ENCODE measurements at places on chromosomes 16 and 17.

- DNase-seq: peak; percentile 56
Observed at GRCh38 chr16:77169650-77170236, 21.2 kb upstream of the MON1B start.

DNA sequence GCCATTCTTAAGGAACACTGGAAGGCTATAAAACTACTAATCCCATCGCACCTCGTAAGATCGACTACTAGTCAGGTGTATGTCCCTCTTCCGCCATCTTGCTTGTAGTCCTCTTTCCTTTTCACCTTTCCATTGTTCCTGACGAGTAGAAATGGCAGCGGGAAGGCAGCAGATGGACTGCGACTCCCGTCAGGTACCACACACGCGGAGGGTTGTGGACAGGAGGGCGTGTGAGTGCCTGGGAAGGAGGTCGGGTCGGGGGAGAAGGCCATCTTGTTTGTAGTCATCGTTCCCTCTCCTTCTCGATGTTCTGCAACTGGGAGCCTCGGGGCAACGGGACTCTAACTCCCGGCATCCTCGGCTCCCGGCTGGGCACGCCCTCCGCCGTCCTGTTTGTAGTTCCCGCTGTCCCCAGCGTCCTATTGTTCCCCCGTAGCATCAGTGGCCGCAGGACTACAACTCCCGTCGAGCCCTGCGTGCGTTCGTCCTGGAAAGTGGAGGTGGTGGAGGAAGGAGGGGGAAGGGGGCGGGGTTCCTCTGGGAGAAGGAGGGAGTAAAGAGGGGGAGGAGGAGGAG is 324 bp upstream of the FBXL19 start:
- DNase-seq: peak; percentile 100

- peak; percentile 60 for DNase-seq
Observed at GRCh38 chr17:8140065-8141029, 11.9 kb downstream of the PER1 start.

GRCh38 chr16:54050459-54051210 is 236.0 kb downstream of the IRX3 start:
- DNase-seq: no peak

- no peak for DNase-seq
Observed at GRCh38 chr16:87295259-87295658, 21.9 kb downstream of the C16orf95 start.

GRCh38 chr17:8143581-8144400 is 8.4 kb downstream of the PER1 start:
- no peak for DNase-seq

DNA sequence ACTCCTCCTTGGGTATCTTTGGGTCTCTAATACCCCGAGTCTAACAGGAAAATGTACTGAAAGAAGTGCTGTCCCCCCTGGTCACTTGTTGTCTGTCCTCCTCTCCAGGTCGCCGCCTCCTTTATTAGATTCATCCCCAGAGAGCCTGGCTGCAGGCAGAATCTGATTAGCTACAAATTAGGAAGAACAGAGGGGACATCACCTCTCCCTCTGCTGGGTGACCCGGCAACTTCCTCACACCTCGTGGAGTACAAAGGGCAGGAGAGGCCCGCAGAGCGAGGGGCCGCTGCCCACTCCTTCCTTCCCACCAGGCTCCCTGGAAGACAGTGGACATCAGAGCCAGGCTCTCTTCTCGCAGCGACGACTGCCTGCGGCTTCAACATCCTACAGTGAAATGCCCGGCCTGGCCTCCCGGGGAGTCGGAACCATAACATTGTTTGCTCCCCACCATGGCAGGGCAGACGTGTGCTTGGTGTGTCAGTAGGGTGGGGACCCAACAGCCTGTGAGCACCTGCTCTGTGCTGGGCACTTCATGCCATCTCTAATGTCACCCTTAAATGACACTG is 5.3 kb downstream of the CYB561 start:
- DNase-seq: no peak

DNA sequence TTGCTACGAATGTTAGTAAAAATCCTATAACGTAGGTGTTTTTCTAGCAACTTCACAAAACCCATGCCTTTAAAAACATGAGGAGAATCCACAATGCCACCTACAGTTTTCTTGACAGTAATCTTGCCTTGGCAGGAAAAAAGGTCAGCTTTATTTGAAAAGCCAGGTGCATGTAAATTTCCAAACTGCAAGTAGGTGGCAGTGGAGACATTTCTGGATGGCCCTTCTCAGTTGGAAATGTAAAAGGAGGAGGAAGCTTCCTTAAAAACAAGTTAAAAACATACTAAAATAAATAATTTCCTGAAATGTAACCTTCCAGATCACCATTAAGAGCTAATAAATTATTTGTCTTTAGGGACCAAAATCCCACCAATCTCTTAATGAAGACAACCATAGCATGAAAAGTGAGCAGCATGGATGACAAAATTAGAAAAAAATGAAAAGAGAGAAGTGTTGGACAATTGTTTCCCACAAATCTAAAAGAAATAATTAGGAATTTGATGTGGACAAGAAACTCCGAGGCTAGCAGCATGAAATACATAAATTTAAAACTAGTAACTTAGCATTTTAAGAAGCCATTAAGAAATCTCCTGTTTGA is 152.2 kb downstream of the SNX11 start:
- DNase-seq: no peak

DNA sequence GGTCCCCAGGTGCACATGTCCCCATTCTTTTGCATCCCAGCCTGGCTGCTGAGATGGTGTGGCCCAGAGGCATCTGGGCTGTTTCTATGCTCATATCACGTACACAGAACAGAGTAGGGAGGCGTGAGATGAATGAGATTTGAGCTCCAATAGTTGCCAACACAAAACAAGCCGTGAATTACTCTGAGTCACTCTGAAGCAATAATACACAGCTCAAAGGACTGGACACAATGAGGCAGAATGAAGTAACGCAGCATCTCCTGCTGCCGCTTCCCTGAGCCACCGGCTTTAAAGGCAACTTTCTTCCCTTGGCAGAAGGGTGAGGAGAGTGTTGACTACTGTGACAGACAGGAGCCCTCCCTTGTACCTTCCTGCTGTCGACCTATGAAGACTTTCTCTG is 33.9 kb upstream of the CLEC18B start:
- DNase-seq: no peak

DNA sequence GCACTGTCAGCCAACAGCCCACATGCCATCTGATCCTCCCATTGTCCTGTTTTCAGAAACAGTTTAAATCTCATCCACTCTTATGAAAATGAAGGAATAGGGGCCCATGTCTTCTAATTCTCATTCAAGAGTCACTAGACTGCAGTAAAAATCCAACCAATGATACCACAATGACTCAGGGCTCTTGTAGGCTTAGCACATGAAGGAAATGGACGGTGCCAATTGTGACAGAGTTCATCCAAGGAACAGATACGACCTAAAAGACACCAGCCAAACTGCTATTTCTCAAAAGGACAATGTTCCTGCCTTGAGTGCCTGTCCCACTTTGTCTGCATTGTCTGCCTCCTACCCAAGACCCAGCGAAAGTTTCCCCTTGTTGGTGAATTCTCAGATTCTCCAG is 204.8 kb upstream of the COX10 start:
- no peak for DNase-seq

DNA sequence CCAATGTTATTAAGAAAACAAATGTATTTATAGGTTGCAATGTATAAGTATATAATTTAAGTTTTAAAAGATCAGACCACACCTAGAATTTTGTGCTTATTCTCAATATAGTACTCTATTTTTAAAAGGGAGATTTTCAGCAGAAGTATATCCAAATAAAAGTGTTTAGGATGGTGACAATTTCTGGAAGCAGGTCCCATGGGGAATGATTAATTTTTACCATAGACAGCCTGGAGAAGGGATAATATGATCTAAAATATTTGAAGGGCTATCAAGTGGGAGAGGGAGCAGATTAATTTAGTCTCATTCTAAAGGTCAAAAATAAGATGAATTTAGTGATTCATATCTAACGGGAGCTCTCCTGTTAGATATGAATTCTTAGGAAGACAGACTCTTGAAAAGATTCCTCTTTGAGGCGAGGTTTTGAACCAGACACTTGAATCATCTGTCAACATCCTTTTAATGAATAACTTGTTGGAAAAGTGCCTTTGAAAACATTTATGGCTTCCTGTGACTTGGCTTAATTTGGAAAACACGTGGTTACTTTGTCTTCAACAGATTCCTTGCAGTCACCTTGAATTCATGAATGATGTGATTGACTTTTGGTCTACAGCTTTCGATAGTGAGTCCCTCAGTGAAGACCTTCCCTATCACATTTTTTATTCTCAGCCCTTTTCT is 29.3 kb upstream of the SMIM36 start:
- DNase-seq: no peak

GRCh38 chr17:76427501-76428231 is 25.3 kb downstream of the UBE2O start:
- no peak for DNase-seq

DNA sequence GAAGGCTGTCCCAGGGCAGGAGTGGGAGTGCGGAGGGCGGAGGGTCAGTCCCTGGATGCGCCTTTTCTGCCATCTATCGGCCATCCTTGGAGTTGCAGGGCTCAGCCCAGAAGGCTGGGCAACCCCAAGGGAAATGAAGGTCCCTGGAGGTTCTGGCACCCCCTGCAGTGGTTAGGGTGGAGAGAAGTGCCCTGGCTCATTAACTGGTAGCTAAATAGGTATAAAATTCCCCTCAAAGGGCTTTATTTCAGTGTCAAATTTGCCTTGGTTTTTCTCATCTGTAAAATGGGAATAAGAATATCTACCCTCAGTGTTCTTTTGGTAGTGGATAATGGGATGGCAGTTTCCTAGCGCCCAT is 22.4 kb downstream of the C17orf75 start:
- DNase-seq: peak; percentile 88

GRCh38 chr17:80586846-80587228 is 42.2 kb downstream of the RPTOR start:
- DNase-seq: peak; percentile 49

DNA sequence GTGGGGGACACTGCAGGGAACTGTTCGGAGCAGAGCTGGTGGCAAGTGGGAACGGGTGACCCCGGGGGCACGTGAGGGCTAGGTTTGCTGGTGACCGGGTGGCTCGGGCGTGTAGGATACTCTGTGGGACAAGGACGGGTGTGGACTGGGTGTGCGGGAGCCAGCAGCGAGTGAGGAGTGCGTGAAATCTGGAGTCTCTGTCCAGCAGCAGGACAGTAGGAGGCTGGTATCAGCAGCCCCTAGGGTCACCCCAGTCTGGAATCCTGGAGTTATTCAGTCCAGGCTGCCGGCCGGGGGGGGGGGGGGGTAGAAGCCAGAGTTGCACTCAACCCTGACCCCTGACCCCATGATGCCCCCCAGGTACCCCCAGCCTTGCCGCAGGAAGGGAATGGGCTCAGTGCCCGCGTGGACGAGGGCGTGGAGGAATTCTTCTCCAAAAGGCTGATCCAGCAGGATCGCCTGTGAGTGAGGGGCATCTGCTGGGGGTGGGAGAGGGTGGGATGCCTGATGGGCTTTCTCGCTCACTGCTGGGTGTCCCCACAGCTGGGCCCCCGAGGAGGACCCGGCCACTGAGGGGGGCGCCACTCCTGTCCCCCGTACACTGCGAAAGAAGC is 6.2 kb downstream of the ACD start:
- DNase-seq: no peak

- no peak for DNase-seq
Observed at GRCh38 chr16:66689282-66689681, 7.3 kb downstream of the CMTM4 start.

DNA sequence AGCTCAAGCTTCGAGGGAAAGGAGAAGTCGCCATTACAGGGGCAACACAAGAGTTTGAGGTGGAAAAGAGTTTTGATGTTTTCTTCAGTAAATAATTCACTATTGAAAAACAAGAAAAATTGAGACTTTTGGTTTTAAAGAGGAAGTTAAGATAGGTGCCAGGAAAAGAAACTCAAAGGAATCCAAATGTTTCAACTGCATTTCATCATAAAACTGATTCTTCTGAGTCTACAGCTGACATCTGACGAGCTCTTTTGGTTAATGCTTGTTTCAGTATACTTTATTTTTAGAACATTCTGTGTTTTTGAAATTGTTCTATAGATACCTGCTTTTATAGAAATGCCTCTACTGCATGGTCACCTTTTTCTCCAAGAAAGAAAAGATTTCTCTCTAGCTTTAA is 54.0 kb downstream of the ERN1 start:
- no peak for DNase-seq

- peak; percentile 93 for DNase-seq
Observed at GRCh38 chr16:71564335-71564967, 12.4 kb downstream of the TAT start.

GRCh38 chr17:7293816-7294613 is 424 bp downstream of the YBX2 start:
- peak; percentile 20 for DNase-seq

GRCh38 chr17:50783193-50783660 is 15.9 kb upstream of the ANKRD40CL start:
- peak; percentile 88 for DNase-seq

- DNase-seq: no peak
Observed at GRCh38 chr17:82873521-82873920, 33.7 kb upstream of the ZNF750 start.

- DNase-seq: no peak
Observed at GRCh38 chr16:8109510-8110369, 480.6 kb downstream of the TMEM114 start.

- DNase-seq: no peak
Observed at GRCh38 chr16:69924777-69925191, 26.4 kb upstream of the CLEC18A start.

DNA sequence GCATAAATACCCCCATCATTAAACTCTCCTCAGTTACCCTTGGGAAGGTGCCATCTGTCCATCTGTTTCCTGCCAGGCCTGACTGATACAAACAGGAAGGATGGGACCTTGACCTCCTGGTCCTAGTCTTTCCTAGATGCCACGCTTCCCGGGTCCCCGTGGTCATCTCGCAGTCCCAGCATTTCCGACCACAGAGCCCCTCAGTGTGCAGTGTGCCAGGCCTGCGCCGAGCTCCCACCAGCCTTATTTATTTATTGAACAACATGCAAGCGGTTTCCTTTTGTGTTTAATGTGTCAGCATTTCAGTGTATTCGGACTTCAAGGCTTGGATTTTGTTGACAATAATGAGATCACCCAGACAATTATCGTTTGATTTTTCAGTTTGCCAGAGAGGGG is 45.6 kb upstream of the NKD1 start:
- no peak for DNase-seq

DNA sequence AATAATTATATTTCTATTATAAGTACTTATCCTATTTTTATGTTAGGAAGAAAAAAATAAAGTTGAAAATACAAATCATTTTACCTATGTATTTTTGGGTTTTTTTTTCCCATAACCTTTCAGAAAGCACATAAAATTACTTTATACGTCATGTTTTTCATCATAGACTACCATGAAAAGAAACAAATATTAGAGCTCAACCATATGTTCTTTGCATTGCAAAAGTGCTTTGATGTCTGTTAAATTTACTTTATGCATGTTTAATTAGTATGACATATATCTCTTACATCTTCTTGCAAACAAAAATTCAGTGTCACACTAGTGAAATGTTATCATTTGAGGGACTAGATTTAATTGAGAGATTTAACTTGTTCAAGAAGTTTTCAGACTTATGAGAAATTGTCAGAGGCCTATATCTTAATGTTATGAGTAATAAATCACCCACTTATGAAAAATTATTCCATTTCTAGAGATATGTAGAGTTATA is 24.0 kb downstream of the BRIP1 start:
- no peak for DNase-seq
